ENCODE measurements at places on chromosomes 11 and 22.

GRCh38 chr11:121435551-121436511 is 16.3 kb upstream of the SORL1 start:
- DNase-seq = no peak

DNA sequence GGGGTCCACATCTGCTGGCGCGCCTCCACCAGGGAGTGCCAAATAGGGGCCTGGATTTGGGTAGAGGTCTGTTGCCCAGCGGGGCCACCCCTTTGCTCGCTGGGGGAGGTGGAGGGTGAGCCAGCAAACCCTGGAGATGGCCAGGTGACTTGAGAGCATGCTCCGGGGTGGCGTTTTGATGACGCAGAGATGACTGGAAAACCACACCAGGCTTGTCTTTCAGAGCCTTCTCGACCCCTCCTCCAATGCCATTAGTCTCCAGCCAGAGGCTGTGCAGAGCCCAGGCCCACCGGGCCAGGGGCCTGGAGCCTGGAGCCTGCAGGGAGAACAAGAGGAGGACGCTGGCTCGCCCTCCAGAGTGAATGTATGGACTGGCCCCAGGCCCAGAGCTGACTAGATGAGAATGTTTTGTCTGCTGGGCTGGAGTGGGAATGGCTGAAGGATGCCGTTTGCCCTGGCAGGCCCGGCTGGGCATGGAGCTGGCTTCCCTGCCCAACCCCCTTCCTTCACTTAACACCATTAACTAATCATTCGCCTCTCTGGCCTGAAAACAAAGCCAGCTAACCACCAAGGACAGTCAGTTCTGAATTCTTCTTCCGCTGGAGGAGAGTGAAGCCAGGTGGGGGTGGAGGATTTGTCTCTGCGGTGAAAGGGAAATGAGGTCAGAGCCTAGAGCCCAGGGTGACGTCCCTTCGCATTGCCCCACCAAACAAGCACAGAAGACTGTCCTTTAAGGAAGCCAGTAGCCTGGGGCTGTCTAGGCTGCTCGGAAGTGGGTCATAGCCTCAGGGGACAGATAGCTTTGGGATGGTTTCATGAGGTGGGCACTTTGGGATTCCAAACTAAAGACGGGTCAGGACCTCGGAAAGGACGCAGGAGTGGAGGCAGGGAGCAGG is 1.6 kb upstream of the MCAM start:
- DNase-seq = no peak

GRCh38 chr22:45096256-45096907 is 67.3 kb upstream of the NUP50 start:
- DNase-seq = peak; percentile 82

DNA sequence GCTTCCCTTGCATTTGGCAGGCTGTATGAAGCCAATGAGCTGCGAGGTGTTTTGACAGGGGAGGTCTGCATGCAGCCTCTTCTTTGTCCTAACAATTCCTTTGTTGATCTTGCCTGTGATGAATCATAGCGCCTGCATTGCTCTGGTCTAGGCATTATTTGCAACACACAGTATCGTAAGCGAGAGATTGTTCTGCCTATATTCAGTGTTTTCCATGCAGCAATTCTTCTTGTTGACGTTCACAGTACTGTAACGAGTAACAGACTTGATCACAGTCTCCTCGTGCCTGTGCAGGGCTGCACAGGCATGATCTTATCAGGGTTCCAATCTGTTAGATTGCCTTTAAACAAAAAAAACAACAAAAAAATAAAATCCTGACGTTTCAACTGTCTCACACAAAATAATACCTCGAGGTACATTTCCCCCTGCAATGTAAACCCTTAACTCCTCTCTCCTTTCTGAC is 13.9 kb upstream of the ADSL start:
- no peak for DNase-seq

DNA sequence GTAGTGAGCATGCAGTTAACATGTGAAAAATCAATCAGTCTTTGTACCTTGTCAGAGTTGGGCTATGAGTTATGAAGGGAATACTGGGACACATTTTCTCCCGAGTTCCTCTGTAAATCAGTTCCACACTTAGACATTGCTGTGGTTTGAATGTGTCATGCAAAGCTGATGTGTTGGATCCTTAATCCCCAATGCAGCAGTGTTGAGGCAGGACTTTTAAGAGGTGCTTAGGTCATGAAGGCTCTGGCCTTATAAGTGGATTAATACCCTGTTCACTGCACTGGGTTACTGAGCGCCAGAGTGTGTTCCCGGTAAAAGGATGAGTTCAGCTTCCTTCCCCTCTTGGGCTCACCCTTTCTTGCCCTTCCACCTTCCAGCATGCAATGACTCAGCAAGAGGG is 742.1 kb upstream of the TENM4 start:
- DNase-seq = no peak

GRCh38 chr11:1504138-1504537 is 17.6 kb upstream of the MOB2 start:
- no peak for DNase-seq

DNA sequence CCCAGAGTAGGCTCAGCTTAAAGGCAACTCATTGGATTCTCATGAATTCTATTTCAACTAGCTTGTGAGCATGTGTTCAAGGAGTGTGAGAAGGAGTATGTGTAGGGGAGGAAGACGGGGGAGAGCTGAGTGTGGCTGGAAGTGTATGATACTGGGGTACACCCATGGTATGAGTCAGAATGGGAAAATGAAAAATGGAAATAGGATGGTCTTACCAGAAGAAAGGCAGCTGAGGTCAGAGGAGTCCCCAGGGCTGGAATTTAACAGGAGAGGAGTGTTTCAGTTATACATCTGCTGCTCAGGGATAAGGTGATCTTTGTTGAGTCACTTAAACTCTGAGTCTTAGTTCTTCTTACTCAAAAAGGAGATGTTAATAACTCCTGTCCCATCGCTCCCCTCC is 6.7 kb upstream of the ADAMTS15 start:
- DNase-seq = no peak

DNA sequence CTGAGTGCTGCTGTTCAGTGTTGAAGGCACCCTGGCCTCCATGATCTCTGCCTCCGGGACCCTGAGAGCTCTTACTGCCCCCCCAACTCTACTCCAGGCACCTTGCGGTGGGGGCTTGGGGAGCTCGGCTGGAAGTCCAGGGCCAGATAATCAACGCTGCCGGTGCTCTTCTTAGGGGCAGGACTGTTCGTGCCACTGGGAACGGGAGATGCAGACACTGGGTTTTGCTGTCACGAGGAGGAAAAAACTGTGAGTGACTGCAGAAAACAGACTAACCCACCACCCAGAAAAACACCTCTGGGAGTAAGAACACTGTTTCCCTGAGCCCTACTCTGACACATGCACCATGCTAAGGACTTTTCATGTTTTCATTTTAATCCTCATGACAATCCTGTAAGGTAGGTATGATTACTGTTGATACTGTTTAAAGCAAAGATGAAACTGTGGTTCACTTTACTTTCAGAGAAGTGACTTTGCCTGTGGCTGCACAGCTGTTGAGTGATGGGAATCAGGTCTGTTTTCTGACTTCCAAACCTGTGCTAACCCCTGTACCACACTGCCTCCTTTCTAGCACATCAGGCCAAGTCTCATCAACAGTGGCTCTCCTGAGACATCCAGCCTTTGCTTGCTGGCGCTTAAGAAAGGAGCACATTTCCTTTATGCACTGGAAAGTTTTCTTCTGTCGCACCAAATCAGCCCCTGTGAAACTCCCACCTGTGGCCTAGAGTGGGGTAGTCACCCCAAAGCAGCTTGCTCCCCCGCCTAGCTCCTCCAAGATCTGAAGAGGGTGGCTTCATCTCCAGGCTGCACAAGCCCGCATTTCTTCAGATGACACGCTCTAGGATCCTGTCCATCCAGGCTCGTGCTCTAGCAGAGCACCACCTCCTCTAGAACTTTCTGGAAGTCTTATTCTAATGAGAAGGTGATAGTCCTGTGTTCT is 31.8 kb downstream of the USP35 start:
- DNase-seq = no peak

- DNase-seq = no peak
Observed at GRCh38 chr11:22828373-22828772, 1.2 kb downstream of the SVIP start.

DNA sequence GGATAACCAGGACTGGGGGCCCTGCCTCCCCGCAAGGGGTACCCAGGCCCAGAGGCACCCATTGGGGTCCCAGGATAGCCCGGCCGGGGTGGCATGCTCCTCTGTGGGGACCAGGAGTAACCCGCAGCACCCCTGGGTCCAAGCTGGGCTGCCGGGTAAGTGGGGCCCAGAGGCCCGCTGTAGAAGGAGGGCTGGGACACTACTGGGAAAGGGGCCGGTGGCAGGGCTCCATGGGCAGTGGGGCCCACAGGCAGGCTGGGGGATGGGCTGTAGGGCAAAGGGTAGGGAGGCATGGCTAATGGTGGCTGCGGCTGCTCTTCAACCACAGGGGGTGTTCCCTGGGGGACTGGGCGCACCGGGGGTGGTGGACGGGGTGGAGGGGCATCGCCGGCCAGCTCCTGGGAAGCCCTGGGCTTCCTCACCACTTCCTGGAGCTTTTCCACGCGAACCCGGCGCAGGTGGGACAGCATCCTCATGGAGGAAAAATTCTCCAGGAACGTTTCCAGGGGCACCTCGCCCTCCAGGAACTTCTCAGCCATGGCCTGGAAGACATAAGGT is 29.1 kb downstream of the VPS37C start:
- DNase-seq = no peak

DNA sequence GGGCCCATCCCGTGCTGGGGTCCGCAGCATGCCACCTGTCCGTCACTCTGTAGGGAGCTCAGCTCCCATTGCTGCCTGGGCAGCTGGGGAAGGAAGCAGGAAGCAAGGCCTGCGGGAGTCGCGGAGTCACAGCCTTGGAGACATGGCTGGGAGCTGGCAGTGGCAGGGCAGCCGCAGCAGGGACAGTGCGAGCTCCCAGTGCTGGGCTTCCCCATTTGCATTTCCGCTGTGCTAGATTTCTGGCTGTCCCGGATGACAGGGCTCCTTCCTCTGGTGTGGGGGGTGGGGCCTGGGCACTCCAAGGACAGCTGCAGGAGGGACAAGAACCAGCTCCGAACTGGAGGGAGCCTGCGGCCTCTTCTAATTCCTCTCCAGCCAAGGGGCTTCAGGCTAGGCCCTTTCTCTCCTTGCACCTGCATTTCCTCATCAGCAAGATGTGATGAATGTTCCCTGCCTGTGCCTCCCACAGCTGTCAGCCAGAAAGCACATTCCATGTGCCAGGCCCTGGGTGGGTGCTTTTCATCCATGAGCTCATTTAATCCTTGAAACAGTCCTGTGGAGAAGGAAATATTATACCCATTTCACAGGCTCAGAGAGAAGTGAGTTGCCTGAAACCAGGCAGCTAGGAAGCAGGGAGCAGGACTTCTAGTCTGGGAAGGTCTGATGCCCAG is 48.0 kb downstream of the MYO7A start:
- no peak for DNase-seq

- no peak for DNase-seq
Observed at GRCh38 chr11:10604340-10604748, 35.9 kb upstream of the LYVE1 start.

GRCh38 chr22:49281467-49282340 is 546.0 kb downstream of the BRD1 start:
- no peak for DNase-seq

GRCh38 chr11:31875866-31876560 is 64.9 kb upstream of the PAX6 start:
- DNase-seq = no peak

GRCh38 chr11:85114786-85115185 is 512.4 kb downstream of the DLG2 start:
- DNase-seq = no peak

DNA sequence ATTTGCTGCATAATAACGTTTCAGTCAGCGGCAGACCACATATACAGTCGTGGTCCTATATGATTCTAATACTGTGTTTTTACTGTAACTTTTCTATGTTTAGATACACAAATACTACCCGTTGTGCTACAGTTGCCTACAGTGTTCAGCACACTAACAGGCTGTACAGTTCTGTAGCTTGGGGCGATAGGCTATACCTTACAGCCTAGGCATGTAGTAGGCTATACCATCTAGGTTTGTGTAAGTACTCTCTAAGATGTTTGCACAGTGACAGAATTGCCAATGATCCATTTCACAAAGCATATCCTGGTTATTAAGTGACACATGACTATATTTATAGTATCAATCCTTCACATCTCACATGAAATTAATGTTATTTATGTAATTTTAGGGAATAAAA is 78.2 kb downstream of the YAP1 start:
- no peak for DNase-seq

- no peak for DNase-seq
Observed at GRCh38 chr22:22425783-22426624, 82.5 kb downstream of the ZNF280B start.

- no peak for DNase-seq
Observed at GRCh38 chr22:41857155-41857859, 24.4 kb downstream of the SREBF2 start.

DNA sequence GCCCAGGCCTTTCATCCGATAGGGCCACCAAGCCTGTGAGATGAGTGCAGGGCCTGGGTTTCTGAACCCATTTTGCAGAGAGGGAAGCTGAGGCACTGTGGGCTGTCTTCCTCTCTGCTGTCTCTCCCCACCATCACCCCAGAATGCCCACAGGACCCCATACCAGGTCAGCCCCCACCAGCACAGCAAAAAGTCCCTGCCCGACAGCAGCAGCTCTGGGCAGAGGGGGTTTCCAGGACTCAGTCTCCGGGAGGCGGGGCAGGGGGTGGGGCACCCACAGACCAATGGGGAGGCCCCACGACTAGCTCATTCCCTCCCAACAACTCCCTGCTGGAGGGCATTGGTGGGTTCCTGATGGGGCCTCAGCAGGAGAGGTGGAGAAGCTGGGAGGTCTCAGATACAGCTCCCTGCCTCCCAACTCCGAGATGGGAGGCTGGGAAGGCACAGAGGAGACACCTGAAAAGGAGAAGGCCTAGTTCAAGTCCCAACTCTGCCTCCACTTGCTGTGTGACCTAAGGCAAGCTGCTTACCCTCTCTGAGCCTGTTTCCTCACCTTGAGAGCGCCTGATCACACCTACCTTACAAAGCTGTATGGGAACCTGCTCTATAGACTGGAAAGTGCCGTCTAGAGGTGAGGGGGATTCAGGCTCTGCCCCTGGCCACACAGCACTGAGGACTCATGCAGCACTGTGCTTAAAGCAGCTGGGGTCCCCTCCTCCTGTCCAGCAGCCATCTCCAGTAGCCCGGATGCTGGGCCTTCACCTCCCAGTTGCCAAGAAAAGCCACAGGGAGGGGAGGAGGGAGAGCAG is 3.5 kb downstream of the CBX7 start:
- no peak for DNase-seq

DNA sequence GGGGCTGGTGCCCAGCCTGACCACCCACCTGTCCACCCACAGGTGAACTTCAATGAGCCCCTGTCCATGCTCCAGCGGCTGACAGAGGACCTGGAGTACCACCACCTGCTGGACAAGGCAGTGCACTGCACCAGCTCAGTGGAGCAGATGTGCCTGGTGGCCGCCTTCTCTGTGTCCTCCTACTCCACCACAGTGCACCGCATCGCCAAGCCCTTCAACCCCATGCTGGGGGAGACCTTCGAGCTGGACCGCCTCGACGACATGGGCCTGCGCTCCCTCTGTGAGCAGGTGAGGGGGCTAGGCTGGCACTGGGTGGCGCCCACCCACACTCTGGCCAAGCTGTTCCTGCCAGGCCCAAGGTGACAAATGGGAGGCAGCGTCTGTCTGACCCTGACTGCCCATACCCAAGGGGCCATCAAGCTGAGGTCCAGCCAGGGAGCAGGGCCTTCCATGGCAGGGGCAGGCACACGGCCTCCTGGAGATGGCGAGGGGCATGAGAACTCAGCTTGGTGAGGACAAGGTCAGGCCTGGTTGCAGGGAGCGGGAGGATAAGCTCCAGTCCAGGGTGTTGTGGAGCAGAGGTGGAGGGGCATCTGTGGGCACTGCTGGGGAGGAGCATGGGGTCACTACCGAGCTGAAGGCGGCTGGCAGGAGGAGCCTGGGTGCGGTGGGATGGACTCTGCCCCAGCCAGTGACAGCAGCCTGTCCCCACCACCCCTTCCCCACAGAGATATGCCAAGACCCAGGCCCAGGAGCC is 77.7 kb downstream of the MORC2 start:
- DNase-seq = peak; percentile 85
